WTC11 (cell line): ENCODE measurements at places on chromosomes 7 and 10.

DNA sequence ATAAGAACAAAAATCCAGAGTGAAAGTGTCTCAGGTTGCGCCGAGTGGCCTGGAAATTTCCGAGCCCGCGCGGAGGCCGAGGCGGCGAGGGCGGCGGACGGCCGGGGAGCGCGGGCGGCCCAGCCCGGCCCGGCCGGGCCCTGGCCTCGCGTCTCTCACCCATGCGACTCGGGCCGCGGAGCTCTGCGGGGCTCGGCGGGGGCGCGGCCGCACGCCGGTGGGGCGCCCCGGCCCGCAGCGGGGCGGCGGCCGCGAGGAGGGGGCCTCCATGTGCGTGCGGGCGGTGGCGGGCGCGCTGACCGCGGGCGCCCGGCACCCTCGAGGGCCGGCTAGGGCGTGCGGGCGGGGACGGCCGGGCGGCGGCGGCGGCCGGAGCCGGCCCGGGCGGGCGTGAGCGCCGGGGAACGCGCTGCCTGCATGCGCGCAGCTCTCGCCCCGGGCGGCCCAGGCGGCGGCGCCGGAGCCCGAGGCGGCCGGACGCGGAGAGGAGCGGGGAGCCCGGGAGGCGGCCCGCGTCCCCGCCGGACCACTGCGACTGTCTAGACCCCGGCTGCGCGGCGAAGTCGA lies 302 bp upstream of the EN2 start:
- DNase-seq, result no peak

DNA sequence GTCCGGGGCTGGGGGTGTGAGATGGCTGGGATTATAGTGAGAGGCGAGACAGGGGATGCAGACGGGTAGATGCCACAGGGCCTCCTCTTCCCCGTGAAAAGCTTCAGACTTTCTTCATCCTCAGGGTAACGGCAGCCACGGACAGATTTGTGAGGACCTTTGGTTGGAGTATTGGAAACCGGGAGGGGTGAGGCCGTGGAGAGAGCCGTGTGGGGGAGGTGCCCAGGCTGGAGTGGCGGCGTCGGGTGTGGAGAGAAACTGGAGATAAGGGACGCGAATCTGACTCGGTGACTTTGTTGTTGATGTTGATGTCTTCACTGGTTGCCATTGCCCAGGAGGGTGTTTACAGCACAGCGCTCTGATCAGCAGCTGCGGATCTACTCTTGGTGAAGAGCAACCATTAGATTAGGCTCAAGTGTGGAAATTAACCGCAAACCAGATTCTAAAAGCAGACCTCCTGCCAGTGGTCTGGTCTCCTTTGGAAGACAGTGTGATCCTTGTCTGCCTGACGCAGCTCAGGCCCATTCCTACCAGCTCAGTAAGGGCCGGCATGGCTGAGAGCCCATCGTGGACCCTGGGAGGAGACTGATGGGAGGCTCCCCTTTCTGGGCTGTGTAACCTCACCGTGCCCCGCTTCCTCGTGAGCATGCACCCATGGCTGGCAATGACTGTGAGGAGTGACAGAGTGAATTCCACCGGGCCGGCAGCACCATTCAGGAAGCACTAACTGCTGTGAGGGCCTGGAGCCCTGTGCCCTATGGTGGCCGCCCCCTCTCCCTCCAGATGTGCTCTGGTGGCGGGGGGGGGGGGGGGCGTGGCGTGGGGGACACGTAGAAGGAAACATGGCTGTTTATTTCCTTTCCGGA lies 90.3 kb downstream of the INPP5A start:
- DNase-seq, result peak; percentile 11

GRCh38 chr7:23654508-23654907 lies 25.5 kb upstream of the FAM221A start:
- DNase-seq, result peak; percentile 61

GRCh38 chr7:150400008-150400787 lies 21.1 kb downstream of the ZNF775 start:
- DNase-seq, result peak; percentile 10

- peak; percentile 78 for DNase-seq
These were observed 5.0 kb upstream of the GBX1 start for GRCh38 chr7:151172273-151173141.

- no peak for DNase-seq
These were observed 51.2 kb upstream of the FXYD4 start for GRCh38 chr10:43320226-43320625.

GRCh38 chr10:5390607-5391205 lies 13.9 kb downstream of the TUBAL3 start:
- DNase-seq, result no peak

DNA sequence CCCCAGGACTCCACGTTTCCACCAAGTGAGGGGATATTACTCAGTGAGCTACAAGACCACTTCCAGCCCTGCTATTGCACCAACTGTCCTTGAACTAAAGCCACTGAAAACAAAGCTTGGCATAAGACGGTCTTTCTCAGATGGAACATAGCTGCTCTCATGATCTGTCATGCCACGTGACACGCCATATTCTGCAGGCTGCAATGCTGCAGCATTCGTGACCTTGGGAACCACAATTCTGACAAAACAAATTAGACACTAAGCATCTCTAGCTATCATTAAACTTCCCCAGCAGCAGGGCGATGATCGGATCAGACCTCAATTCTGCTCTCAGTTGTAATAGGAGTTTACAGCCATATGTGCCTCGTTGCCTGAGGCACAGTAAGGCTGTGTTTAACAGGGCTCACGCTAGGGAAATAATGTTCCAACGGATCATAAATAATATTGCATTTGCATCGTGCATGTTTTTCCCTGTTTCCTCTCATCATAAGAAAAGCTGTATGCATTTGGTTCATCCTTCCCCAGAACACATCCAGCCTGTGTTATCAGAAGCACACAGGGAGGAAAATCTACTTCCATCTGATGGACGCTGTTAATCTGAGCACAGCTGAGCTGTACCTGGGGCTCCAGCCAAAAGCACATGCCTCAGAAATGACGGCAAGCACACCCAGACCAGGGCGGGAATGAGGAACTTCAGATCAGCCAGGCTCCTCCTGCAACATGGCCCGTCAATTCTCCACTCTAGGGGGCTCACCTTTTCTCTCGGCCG lies 38.6 kb upstream of the CNPY1 start:
- DNase-seq, result no peak

- no peak for DNase-seq
These were observed 37.4 kb downstream of the AGAP6 start for GRCh38 chr10:50025627-50026026.

- no peak for DNase-seq
These were observed 80.4 kb downstream of the ADK start for GRCh38 chr10:74231375-74231774.

- no peak for DNase-seq
These were observed 14.3 kb downstream of the BPGM start for GRCh38 chr7:134660961-134661376.

- DNase-seq, result peak; percentile 52
These were observed 60.7 kb upstream of the DNAJB6 start for GRCh38 chr7:157276091-157276561.

GRCh38 chr7:37656913-37657530 lies 26.5 kb upstream of the GPR141 start:
- DNase-seq, result no peak

DNA sequence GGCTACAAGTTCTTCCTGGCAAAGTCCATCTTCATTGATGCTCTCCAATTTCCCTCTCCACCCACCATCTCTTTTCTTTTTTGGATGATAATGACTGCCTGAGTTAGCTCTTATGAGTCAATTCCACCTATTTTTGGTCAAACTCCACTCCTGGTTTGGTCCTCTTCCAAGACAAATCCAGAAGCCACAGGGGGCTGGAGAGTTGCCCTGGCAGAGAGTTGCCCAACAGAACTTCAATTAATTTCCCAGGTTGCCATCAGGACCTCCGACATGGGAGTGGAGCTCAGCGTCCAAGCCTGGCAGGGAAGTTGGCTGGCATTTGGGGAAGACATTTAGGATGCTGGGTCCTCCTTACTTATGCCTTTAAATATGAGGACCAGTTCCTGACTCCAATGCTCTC lies 29.2 kb upstream of the KCNMA1 start:
- DNase-seq, result no peak

DNA sequence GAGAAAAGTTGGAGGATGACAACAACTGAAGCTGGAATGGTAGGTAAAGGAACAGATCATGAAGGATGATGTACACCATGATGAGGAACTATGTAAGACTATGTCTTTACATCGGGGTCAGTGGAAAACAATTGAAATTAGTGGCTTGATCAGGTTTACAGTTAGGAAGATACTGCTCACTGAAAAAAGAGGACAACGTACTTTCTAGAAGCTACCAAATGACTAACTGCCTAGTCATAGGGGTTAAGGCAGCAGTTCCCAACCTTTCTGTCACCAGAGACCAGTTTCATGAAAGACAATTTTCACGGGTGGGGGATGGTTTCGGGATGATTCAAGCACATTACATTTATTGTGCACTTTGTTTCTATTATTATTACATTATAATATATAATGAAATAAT lies 91.6 kb upstream of the ANKRD1 start:
- DNase-seq, result no peak

GRCh38 chr10:118321724-118322575 lies 20.2 kb downstream of the FAM204A start:
- DNase-seq, result no peak

DNA sequence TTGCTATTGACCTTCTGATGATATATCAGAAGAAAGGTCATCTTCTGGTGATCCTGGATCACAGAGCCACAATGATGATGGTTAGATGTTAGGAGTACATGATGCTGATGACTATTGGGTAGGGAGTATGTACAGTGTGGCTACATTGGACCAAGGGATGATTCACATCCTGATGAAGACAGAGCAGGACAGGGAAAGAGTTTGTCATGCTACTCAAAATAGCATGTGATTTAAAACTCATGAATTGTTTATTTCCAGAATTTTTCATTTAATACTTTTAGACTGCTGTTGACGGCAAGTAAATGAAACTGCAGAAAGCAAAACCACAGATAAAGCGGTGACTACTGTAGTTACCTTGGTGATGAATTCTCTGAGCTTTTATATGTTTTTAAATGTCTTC lies 397.3 kb downstream of the PPP1R3A start:
- DNase-seq, result no peak

GRCh38 chr10:124145109-124145870 lies 51.9 kb upstream of the CHST15 start:
- DNase-seq, result no peak

DNA sequence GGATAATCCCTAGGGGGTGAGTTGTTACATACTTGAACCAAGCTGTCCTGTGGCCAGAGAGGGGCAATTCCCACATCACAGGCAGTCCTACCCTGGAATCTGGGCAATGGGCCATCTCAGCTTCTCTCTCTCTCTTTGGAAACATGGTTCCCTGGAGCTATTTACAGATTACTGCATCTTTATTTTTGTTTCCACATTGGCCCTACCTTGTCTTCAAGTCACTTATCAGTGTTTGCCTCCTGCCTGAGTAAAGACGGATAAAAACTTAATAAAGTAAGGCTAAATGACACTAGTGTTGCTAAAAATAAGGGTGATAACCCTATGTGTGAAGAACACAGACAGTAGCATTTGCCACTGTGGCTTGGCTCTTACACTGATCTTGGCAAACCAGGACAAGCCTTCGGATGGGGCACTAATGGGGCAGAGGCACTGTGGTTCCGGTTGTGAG lies 228.2 kb downstream of the GFRA1 start:
- DNase-seq, result no peak

DNA sequence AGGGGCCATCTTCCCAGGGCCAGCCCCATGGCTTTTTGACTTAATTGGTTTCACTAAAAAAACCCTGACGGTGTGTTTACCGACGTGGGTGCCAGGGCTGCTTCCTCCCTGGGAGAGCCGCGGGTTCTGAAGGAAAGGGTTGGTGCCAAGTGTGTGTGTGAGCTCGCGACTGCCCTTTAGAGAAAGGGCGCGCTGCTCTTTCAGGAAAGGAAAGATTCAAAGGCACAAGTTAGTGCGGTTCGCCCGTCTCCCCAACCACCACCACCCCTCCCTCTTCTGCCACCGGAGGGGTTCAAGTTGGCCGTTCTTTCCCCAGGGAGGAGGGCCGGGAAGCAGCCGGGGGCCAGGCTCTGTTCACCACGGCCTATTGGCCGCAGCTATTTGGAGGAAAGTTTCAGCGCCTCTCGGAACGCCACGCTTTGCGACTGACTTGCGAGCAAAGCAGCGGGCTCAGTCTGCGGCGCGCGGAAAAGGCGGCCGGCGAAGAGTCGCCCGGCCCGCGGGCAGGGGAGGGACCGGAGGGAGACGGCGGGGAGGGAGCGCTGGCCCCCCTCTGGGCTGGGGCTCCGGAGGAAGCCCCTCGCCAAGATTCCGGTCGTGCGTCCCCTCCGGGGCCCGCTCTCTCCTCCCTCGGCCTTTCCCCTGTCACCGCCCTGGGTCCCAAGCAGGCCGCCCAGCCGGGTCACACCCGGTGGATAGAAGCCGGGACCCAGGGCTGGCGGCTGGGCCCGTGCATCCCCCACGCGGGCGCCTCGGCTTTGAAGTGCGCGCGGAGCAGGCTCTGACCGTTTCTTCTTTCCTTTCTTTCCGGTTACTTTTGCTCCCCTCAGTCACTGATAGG lies 165.9 kb upstream of the PPP1R3A start:
- peak; percentile 57 for DNase-seq

- DNase-seq, result no peak
These were observed 4.2 kb upstream of the LIPA start for GRCh38 chr10:89255793-89256192.

DNA sequence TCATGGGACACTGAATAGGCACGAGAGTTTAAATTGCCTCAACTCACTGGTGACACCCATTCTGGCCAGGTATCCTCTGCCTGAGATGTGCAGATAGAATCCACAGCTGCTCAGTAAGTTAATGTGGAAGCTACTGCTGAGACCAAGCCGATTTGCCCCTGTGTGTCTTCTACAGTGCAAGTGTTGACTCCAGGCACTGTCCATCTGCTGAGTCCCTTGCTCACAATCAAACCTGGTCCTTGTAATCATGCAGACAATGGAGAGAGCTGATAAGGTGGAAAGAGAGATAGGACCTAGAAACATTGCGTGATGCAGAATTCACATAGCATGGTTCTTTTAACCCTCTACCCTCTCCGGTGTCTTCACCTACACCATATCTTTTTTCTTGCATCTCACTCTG lies 101.4 kb downstream of the ITGB8 start:
- no peak for DNase-seq

GRCh38 chr7:100545360-100546128 lies 6.5 kb downstream of the AGFG2 start:
- DNase-seq, result no peak

GRCh38 chr7:29924684-29925083 lies 64.9 kb downstream of the SCRN1 start:
- no peak for DNase-seq

DNA sequence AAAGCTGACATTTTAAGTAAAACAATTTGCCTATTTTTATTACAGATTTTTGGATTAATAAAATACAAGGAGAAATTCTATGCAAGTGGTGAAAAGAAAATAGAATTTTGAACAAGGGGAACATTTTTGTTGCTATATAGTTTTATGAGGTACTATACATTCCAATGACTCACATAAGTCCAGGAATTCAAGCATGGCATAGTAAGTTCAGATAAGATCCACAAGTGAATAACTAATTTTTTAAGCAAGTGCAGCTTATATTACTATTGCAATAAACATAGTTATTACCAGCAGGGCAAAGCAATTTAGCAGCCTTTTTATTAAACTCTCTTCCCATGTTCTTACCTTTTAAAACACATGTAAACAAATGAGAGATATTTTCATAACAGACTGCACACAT lies 1123.5 kb upstream of the LRRN3 start:
- no peak for DNase-seq
